Thoracic aorta endothelial cell (primary cell): ENCODE measurements at places on chromosomes 4 and X. TPM values are rescaled to one million over a fixed set of nuclear protein-coding genes. Genes with fewer than 3 reads are reported as not detected.

CTAG1A gene
- total RNA-seq = not detected in 2 replicates

TLR2 gene
- under 0.01 and 0.14 TPM in 2 replicates for total RNA-seq

MAGED4B gene
- total RNA-seq = 1.2 and 7.1 TPM in 2 replicates

SNX12 gene
- 69.7 and 73.2 TPM in 2 replicates for total RNA-seq

NHSL2 gene
- 38.0 and 71.1 TPM in 2 replicates for total RNA-seq

BEX5 gene
- 5.3 TPM in 1 of 2 replicates, not detected in the other for total RNA-seq
